ENCODE measurements at places on chromosomes 12 and 14.

GRCh38 chr14:76098047-76098446, 53.7 kb upstream of the GPATCH2L start:
- no peak for DNase-seq

- no peak for DNase-seq
These were observed 226.8 kb downstream of the C12orf42 start for GRCh38 chr12:103268831-103269514.

- DNase-seq: no peak
These were observed 20.5 kb upstream of the ZNF740 start for GRCh38 chr12:53160000-53160399.

GRCh38 chr12:522692-523378, 63.1 kb downstream of the B4GALNT3 start:
- no peak for DNase-seq

DNA sequence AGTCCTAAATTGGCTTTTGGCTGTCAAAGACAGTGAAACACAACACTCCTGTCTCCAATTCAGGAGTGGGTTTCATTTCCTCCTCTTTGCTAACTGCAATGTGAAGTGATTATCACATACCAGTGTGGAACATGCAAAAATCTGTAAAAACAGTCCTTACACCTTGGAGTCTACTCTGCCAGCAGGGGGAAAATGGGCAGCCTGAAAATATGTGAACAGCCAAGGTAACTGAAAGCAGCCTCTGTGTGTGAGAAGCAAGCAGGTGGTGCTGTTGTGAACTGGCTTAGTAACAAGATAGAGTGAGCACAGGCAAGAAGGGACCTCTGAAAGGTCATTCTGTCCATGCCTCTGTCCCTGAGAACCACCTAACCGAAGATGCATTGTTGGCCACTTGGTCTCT, 6.0 kb downstream of the PRMT8 start:
- peak; percentile 70 for DNase-seq

DNA sequence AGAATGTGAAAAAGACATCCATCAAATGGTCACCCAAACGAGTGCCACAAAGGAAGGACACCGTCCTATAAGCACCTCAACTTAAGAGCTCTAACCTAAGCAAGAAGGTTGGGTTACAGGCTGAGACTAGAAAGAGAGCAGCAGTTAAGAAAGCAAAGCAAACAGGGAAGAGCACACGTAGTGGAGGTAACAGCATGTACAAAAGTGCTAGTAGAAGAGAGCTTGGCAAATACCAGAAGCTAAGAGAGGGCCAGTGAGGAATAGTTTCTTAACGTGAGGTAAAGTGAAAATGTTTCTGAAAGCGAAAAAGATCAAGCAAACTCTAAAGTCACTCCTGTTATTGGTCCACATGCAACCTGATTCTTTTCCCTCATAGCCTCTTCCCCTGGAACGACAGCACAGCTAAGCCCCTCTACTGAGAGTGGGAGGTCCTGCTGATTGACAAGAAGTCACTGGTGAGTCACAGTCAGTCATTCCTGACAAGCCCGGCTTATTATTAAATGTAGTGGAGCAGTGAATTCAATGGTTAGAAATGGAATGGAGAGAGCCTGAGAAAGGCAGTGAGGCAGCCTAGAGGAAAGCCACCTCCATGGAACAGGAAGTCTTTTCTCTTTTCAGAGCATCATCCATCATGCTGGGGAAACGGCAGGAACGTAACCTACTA, 204.4 kb downstream of the SLC25A21 start:
- DNase-seq: no peak

DNA sequence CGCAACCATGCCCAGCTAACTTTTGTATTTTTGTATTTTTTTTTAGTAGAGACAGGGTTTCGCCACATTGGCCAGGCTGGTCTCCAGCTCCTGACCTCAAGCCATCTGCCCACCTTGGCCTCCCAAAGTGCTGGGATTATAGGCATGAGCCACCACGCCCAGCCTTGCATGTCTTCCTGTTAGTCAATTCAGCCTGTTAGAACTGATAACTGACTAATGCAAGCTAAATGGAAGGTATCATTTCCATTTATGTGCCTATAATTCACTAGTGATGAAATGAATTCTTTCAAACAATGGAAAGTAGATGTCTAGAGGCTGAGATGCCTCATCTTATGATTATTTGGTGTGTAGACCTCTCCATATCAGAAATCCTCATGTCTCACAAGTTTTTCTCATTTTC, 37.3 kb upstream of the DIP2B start:
- DNase-seq: no peak

DNA sequence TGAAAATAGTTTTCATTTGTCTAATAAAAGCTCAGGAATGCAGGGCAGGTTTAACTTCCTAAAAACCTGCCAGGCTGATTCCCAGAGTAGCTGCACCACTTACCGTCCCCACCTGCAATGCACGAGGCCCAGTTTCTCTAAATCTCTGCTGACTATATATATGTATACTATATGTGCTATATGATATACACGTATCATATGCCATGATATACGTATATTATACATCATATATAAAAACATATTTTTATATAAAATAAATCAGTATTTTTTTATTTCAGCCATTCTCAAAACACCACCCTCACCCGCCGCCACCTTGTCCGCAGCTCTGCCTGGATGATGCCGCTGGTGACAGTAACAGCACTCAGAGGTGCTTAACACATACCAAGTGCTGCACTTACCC, 2.3 kb downstream of the ANKLE2 start:
- no peak for DNase-seq

DNA sequence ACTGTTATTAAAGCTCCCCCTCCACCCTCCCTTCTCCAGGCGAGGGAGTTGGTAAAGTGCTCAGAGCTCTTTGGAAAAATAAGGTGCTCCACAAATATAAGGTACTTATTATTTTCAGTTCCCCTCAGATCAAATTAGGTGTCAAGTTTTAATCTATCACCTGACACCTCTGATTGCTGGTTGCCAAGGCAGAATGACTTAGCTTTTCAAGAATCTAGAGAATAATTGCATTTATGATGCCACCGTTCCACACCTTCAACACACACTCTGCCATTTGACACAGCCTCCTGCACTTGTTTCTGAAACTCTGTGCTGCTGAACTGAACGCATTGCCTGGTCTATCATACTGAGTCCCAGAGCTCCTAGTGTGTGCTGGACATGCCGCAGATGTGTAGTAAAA, 128.6 kb downstream of the CRACR2A start:
- DNase-seq: no peak

DNA sequence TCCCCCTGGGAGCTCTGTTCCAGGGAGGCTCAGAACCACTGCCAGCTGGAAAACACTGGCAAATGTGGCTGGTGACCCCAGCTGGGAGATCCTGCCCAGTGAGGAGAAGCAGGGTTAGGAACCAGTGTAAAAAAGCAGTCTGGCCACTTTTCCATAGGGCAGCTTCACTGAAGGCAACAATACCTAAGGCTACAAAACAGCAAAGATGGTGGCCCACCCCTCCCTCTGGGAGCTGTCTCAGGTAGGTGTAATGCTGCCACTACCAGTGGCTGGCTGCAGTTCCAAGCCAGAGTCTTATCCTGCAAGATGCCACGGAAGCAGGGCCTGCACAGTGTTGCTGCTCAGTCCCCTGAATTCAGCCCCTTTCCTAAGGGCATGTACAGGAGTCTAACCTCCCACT, 50.6 kb upstream of the ANO6 start:
- no peak for DNase-seq

GRCh38 chr12:114694436-114695304, 10.7 kb upstream of the TBX3 start:
- DNase-seq: no peak

DNA sequence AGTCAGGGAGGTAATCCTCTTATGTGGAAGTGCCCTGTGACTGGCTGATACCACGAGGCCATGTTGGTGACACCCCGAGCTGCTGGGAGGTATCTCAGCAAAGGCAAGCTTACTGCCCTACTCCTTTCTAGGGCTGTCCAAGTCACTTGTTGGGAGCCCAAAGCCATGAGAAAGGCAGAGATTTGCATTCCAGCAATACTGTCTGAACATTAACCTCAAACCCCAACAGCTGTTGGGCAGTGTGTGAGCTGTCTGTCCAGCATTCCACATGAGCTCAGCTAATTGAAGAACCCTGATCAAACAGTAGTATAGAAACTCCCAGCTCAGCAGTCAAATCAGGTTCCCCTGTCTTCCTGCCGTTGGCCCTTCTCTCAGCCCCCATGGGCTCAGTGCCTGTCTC, 9.2 kb downstream of the ABHD4 start:
- no peak for DNase-seq

- DNase-seq: no peak
These were observed 661.3 kb downstream of the RPL10L start for GRCh38 chr14:45990252-45990651.

- DNase-seq: no peak
These were observed 2.8 kb upstream of the REP15 start for GRCh38 chr12:27693403-27693802.

- DNase-seq: no peak
These were observed 28.5 kb downstream of the FAIM2 start for GRCh38 chr12:49875115-49875720.

DNA sequence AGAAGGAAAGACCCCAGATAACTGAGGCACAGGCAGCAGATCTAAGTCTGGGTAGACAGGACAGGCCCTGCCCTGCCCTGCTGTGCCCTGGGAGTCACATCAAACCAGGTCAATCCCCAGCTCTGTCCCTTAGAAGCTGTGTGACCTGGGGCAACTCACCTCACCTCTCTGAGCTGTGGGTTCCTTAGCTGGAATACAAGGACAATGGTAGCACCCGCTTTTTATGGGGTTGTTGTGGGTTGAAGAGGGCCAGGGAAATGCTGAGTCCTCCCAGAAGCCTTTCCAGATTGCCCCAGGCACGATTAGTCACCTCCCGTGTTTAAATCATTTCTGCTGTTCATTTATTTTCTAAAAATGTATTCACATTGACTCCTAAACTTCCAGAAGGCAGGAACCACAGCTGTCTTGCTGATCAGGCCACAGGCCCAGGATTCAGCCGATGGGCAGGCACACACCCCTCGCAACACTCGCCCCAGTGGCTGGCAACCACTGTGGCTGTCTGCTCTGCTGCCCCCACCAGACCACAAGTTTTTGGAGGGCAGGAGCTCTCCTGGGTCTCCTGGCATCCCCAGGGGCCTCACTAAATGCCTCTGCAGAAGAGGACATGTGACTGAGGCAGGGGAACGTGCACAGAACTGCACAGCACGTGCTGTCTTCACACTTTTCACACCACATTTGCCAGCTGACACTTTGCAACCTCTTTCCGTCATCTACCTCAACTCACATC, 3.0 kb downstream of the SELPLG start:
- no peak for DNase-seq

DNA sequence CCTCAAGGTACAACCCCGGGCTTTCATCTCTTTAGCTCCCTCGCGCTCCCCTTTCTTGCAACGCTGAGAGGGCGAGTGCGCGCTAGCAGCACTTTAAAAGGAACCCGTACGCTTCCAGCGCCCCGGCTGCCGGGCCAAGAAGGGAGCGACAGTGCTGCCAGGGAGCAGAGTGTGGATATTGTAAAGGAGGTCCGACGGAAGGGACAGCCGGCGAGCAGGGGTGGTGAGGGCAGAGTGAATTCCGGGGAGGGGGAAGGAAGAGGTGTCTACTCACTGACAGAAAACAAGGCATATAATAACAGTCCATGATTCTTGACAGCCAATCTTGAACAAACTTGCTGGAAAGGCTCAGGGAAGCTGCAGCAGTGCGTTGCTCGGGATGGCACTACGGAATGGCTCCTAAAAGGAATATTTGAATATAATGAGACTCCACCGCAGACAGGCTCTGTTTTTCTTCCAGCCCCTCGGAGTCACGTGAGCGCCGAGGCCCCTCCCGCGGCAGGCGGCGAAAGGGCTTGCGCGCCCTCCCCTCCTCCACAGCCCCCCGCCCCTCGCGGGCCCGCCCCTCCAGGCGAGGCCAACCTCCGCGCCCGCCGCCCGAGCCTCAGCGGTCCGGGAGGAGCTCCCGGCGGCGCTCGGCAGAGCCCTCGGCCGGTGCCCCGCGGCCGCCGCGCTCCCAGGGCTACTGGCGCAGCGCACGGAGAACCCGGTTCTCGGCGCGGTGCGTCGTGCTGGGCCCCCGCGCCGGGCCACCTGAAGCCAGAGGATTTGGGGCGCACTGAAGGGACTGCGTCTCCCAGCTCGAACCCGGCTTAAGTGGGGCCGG, 3.4 kb downstream of the BMP4 start:
- peak; percentile 76 for DNase-seq

DNA sequence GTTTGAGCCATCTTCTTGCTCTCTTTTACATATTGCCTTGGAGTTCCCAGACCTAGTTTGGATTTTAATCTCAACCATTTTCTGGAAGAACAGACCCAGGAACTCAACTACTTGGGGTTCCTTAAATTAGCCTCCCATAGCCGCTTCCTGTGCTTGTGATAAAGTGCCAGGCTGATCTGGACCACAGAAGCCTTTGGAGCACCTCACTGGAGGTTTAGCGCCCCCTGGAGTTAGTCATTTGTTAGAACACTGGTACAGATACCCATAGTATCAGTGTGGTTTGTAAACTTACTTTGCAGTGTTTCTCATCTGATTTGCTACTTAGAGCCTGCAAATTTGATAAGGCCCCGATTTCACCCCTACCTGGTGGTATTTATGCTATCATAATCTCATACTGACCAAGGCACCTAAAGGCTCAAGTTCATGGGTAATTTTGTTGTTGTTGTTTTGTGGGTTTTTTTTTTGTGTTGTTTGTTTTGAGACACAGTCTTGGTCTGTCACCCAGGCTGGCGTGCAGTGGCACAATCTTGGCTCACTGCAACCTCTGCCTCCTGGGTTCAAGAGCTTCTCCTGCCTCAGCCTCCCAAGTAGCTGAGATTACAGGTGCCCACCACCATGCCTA, 3.7 kb downstream of the UNC119B start:
- DNase-seq: no peak

DNA sequence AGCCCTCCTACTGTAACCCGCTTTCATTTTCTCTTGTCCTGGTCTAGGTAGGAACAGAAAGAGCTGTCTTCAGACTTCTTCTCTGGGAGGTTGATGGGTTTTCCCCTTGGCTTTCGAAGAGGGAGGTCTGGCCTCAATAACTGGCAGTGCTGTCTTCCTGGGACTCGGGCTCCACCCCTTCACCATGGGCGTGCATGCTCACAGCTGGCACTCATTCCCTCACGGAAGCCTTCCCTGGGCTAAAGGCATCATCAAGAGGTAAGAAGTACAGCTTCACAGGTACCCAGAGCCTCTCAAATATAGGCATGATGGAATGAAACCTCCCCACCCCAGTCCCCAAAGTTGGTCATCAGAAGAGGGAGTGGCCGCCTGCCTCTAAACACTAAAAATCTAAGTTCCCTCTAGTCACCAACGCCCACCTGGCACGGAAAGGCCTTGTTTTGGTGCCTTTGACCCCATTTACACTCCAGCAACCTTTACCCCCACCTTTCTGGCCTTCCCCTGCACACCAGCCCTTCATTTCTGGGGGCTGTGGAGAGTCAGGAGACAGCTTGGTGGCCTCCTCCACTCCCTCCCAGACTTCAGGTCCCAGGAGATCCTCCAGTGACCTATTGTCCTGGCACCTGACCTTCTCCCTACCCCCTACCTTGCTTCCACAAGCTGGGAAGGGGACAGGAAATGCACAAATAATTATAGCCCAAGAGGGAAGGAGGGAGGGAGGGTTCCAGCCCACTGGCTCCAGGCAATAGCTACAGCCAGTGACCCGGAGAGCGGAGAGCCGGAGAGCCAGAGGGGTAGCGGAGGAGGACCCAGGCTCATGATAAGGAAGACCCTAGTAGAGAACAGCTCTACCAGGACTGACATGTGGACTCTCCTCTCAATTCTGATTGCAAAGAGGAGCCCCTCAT, 2.8 kb downstream of the RAPGEF3 start:
- no peak for DNase-seq
